ENCODE measurements at places on chromosomes 13 and 19. TPM values are rescaled to one million over a fixed set of nuclear protein-coding genes. Genes with fewer than 3 reads are reported as not detected.

CYP2S1 gene
- total RNA-seq = 1.3 TPM

OR10H1 gene
- not detected for total RNA-seq

HS6ST3 gene
- total RNA-seq = 0.28 TPM

CXCL17 gene
- total RNA-seq = not detected

ZBTB32 gene
- total RNA-seq = not detected

PRR19 gene
- total RNA-seq = 0.19 TPM

ZNF878 gene
- total RNA-seq = not detected

ZNF432 gene
- total RNA-seq = 8.8 TPM

KCNJ14 gene
- 0.38 TPM for total RNA-seq

DACH1 gene
- under 0.01 TPM for total RNA-seq

TTC9B gene
- not detected for total RNA-seq

TEX26 gene
- under 0.01 TPM for total RNA-seq

ZNF536 gene
- not detected for total RNA-seq

NLRP12 gene
- under 0.01 TPM for total RNA-seq

PNMA8B gene
- 0.19 TPM for total RNA-seq

CEACAM3 gene
- not detected for total RNA-seq

EBI3 gene
- total RNA-seq = 0.28 TPM

JSRP1 gene
- total RNA-seq = not detected

CYP2F1 gene
- under 0.01 TPM for total RNA-seq

PLA2G4C gene
- total RNA-seq = 15.8 TPM

NLRP9 gene
- total RNA-seq = not detected

EPSTI1 gene
- 3.1 TPM for total RNA-seq

IL12RB1 gene
- 0.28 TPM for total RNA-seq

CCDC61 gene
- 10.9 TPM for total RNA-seq

ZNF579 gene
- total RNA-seq = 3.1 TPM

CYSLTR2 gene
- 0.19 TPM for total RNA-seq

CGB5 gene
- total RNA-seq = not detected

ZNF230 gene
- 4.5 TPM for total RNA-seq

SBSN gene
- total RNA-seq = 0.19 TPM

EMC10 gene
- total RNA-seq = 33.9 TPM

C19orf33 gene
- not detected for total RNA-seq

ZNF570 gene
- total RNA-seq = 8.8 TPM

CYP2A6 gene
- total RNA-seq = not detected

PLPP2 gene
- total RNA-seq = 9.4 TPM

C19orf67 gene
- total RNA-seq = not detected

COX7A1 gene
- total RNA-seq = 70.5 TPM

RNF17 gene
- total RNA-seq = not detected

CA11 gene
- total RNA-seq = 0.58 TPM

PEAK3 gene
- not detected for total RNA-seq

KLK14 gene
- not detected for total RNA-seq

CYP4F8 gene
- not detected for total RNA-seq

ZNF441 gene
- total RNA-seq = 12.7 TPM

UBE2L5 gene
- total RNA-seq = under 0.01 TPM

ZNF8 gene
- 4.5 TPM for total RNA-seq

C1QTNF9B gene
- not detected for total RNA-seq

PPP5C gene
- total RNA-seq = 33.0 TPM

ZNF442 gene
- total RNA-seq = 6.3 TPM
